ENCODE measurements at places on chromosomes 13 and 19.

DNA sequence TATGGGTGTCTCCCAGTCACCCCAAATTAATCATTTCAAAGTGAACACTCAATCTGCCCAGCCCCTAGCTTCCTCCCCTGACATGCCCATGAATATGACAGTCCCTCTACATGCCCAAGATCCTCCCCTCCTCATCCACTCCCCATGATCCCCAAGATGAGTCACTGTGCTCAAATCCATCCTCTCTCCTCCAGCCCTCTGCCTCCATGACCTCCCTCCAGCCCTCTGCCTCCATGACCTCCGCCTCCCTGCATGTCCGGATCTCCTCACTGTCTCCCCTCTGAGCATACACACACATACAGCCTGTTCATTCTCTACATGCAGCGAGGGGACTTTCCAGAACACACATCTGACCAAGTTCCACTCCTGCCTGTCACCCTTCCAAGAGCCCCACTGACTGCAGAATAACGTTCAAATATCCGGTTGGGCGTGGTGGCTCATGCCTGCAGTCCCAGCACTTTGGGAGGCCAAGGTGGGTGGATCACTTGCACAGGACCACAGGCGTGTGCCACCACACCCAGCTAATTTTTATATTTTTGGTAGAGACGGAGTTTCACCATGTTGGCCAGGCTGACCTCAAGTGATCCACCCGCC is 18.4 kb upstream of the FEM1A start:
- DNase-seq = no peak

DNA sequence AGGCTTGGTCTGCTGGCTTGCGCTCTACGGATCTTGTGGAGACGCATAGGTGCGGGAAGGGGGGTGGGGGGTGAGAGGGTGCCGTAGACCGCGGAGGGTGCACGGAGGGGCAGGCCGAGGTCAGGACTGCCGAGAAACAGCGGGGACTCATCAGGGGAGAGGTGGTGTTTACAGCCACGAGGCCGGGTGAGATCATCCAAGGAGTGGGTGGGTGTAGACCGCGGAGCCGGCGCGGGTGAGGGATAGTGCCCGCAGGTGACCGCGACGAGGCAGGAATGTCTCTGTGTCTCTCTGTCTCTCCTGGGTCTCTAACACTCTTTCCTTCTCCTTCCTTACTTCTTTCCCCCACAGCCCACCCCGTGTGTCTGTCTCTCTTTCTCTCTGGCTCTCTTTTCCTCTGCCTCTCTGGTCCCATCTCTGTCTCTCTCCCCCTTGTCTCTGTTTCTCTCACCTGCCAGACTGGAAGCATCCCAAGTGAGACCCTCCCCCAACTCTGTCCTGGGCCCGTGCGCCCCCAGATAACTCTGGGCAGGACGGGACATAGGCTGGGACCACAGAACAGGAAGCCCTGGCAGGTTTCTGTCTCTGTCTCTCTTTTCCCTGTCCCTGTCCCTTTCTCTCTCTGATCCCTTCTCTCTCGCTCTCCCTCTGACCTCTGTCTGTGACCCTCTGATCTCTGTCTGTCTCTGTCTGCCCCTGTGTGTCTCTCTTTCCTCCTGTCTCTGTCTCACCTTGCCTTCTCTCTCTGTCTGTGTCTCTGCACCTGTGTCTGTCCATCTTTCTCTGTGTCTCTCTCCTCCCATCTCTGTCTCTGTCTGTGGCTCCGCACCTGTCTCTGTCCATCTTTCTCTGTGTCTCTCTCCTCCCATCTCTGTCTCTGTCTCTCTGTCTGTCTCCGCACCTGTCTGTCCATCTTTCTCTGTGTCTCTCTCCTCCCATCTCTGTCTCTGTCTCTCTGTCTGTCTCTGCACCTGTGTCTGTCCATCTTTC is 1.8 kb upstream of the KLK4 start:
- DNase-seq = no peak

DNA sequence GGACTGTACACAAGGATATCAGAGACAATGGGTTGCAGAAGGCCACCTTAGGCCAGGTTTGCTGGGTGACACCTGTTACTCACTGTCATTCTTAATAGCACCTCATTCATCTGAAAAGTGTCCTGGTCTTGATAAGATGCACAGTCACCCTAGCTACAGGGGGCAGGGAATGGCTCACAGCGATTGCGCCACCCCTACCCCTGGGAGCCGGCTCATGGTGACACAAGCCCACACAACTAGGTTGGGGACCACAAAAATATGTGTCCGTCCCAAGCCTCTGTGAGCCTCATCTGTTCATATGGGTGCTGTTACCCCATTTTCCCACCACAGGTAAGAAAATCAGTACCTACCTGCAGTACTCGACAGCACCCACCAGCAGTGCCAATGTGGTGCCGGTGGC is 23.4 kb downstream of the MED26 start:
- no peak for DNase-seq

- no peak for DNase-seq
Observed at GRCh38 chr19:8475005-8475404, 27.4 kb downstream of the PRAM1 start.

- no peak for DNase-seq
Observed at GRCh38 chr13:92346046-92346445, 880.6 kb upstream of the GPC6 start.

- no peak for DNase-seq
Observed at GRCh38 chr19:46717716-46718143, 816 bp upstream of the PRKD2 start.

GRCh38 chr13:84812078-84812477 is 929.8 kb upstream of the SLITRK1 start:
- no peak for DNase-seq

DNA sequence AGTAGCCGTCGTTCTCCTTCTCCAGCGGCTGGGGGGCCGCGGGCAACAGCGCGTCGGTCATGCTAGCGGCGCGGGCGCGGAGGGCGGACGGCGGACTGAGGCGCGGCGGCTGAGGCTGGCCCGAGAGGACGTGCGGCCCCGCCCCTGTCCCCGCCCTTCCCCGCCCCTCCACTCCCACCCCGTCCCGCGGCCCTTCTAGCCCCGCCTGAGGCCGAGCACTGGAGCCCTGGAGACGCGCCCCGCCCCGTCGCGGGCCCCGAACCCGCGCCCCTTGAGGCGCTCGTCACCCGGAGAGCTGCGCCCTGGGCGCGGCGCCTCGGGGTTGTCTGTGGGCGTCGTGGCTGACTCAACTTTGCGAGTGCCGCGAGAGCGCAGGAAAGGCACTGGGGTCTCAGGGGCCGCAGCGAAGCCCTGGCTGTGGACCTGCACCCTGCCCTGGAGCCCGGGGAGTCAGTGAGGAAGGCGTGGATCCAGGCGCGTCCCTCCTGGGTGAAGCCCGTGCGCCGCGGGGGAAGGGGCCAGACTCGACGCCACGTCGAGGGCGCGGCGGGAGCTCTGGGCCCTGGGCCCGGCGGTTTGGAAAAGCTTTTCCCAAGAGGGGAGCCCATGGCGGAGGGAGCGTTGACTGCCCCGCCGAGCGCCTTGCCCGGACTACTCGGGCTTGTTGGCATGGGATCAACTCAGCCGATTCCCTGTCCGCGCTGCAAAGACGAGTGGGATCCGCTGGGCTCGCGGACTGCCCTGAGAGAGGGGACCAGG is at the start of gene RHPN2:
Gene RHPN2, minus strand, starts transcription at position 97 of the 759 bp plus-strand sequence. Its CDS starts 36 bp downstream, at position 61.
- DNase-seq = no peak

GRCh38 chr13:43424412-43424811 is 362.4 kb downstream of the ENOX1 start:
- no peak for DNase-seq

- no peak for DNase-seq
Observed at GRCh38 chr13:41053384-41053826, 7.9 kb upstream of the WBP4 start.

- no peak for DNase-seq
Observed at GRCh38 chr19:30090963-30091362, 148.9 kb downstream of the URI1 start.

- no peak for DNase-seq
Observed at GRCh38 chr19:1861599-1862031, 1.8 kb downstream of the KLF16 start.

DNA sequence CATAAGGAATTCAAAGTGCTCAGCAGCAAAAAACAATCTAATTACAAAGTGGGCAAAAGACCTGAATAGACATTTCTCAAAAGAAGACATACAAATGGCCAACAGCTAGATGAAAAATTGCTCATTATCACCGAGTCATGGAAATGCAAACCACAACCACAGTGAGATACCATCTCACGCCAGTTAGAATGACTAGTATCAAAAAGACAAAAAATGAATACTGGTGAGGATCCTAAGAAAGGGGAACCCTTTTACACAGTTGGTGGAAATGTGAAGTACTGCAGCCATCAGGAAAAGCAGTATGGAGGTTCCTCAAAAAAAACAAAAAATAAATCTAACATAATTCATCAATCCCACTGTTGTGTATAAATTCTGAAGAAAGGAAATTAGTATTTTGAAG is 1206.1 kb downstream of the EFNB2 start:
- no peak for DNase-seq

GRCh38 chr13:22082437-22083100 is 411.7 kb downstream of the FGF9 start:
- no peak for DNase-seq

- DNase-seq = no peak
Observed at GRCh38 chr13:32676242-32676641, 90.0 kb downstream of the PDS5B start.

DNA sequence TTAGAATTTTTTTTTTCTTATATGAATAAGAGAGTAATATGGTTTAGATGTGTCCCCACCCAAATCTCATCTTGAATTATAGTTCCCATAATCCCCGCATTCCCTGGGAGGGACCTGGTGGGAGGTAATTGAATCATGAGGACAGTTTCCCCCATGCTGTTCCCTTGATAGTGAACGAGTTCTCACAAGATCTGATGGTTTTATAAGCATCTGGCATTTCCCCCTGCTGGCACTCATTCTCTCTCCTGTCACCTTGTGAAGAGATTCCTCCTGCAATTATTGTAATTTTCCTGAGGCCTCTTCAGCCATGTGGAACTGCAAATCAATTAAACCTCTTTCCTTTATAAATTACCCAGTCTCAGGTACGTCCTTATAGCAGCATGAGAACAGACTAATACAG is 205.7 kb downstream of the MYO16 start:
- DNase-seq = no peak

Measured in iPS DF 19.7 (cell line).